ENCODE measurements at places on chromosomes 2 and 18.

GRCh38 chr2:86543335-86543734 is 19.9 kb downstream of the CHMP3 start:
- DNase-seq, result no peak

DNA sequence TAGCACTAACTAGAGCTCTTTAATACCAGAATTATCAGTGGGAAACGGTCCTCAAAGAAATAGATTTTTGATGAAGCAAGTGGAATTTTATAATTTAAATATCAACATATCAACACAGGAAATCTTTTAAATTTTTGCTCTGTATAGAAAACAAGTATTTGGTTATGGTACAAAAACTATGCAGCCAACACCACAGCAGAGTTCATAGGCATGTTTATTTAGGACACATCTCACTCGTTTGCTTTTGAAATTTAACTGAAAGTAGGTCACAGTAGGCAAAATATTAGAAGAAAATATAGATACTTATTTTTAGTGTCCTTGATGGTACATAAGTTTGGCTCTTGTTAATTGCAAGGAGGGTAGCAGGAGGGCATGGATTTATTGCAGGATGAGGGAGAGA is 34.3 kb upstream of the TANC1 start:
- DNase-seq, result no peak

GRCh38 chr2:216493334-216493685 is 5.3 kb upstream of the RPL37A start:
- DNase-seq, result no peak

DNA sequence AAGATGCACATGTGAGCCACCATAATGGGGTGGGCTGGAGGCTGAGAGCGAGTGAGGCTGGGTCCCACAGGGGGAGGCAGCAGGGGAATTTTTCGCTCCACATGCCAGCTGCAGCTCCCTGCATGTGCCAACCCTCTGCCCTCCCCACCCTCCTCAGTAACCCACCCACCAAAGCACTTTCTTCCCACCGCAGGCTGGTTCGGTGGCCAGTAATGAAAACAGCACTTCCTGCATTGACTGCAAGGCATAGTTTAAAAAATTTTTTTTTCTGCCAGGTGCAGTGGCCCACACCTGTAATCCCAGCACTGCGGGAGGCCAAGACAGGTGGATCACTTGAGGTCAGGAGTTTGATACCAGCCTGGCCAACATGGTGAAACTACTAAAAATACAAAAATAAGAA is 147.5 kb upstream of the TTC39C start:
- DNase-seq, result no peak

DNA sequence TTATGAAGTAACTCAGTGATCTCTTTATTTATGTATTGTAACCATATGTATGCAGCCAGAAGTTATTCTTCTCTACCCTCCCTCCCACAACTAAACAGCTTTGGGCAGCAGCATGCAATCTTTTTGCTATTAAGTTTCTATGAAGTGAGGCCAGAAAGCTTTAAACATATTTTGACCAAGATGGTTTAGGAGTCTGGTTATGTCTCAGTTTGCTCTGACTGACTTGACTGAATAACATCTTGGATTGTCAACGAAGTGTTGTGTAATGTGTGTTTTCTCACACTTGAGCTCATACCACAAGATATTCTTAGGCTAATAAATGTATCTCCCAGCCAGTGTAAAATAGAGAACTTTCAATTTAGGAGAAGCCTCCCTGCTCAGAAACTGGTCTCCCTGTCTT is 104.3 kb downstream of the TTC27 start:
- DNase-seq, result no peak

DNA sequence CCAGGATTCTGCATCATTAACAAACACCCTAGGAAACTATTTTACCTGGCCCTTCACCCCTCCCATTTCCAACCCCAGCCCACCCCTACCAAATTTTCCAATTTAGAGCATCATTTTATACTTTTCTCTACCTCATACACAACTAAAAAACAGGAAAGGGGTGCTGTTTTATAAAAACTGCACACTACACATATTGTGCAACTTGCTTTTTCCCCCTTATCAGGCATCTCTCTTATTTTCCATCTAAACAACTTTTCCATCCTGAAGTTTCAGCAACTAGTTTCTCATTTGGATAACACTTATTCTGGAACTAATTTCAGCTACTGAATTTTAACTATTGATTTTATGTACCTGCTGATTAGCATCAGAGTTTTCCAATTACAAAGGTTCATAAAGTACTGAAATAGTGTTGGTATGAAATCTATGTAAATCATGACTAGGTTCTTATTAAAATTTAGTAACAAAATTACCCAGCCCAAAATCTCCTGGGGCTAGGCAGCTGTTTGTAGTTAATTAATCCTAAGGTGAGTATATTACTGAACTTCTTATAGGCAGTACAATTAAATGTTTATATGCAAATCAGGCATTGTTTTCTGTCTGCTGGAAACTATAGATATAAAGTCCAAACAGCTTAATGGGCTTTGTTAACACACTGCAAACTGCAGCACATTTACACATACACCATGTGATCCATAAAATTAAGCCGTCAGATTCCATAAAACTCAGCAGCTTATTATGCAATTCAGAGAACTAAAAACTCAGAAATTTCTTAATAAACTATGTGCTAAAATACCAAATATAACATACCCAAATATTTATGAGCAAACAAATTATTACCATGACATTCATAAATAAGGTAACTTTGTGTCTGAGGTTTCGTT is 7.9 kb downstream of the SF3B1 start:
- no peak for DNase-seq

GRCh38 chr2:120250640-120251039 is 2.0 kb upstream of the RALB start:
- DNase-seq, result no peak

GRCh38 chr2:120586507-120587278 is 149.0 kb upstream of the GLI2 start:
- no peak for DNase-seq

Data from vagina (tissue), 2 donors.